ENCODE measurements at places on chromosomes 13 and 19.

- peak; percentile 55 for DNase-seq
Measured at GRCh38 chr19:33904681-33905080, 108.0 kb downstream of the KCTD15 start.

DNA sequence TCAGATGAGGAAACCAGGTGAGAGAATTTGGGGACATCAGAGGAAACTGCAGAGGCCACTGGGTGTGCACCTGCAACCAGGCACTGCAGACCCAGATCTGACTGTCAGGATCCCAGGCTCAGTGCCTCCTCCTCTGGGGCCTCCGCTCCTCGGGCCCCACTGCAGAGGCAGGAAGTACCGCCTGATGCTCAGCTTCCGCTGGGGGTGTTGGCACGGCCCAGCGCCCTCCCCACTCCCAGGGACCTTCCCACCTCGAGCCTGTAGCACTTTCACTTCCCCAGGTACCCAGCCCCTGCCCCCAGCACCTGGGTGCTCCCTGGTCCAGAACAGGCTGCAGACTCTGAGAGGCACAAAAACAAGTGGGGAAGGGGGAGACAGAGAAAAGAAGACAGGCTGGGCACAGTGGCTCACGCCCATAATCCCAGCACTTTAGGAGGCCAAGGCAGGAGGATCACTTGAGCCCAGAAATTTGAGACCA is 1.4 kb upstream of the CD37 start:
- no peak for DNase-seq

GRCh38 chr19:47713046-47714021 is at the start of gene EHD2:
Gene EHD2 (plus strand): TSS chr19:47713422. CDS start chr19:47716613, 3,191 bp downstream.
- DNase-seq: peak; percentile 68

DNA sequence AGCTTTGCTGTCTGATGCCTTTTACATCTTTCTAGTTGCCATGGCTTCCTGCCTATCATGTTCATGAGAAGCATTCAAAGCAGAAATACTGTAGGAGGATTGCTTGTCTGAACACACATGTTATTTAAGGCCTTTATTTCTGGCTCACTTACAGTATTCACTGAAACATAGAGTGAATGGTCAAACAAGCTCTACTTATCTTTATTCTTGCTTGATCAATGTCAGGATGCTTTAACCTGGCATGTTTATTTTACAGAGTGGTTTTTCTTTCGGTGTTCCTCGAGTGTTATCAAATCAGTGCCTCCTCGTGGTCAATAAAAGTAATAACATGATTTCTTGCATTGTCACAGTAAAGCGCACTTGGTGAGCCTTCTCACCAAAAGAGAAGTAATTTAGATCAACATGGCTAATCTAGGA is 73.5 kb upstream of the PCDH17 start:
- peak; percentile 11 for DNase-seq

DNA sequence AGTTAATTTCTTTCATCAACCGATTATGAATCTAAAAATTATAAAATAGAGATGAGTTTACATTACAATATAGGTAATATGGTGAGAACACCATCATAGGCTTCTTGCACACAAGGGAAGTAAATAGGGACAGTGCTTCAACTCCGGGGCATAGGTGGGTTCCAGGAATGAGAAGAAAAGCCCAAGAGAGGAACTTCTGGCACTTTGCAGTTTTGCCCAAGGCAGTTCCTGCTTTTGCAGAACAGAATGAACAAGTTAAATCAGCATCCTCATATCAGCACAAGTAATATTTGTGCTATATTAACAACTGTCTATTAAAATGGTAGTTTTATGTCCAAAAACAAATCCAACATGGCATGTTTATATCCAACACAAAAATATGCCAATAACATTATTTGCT is 60.1 kb downstream of the DACH1 start:
- DNase-seq: no peak

DNA sequence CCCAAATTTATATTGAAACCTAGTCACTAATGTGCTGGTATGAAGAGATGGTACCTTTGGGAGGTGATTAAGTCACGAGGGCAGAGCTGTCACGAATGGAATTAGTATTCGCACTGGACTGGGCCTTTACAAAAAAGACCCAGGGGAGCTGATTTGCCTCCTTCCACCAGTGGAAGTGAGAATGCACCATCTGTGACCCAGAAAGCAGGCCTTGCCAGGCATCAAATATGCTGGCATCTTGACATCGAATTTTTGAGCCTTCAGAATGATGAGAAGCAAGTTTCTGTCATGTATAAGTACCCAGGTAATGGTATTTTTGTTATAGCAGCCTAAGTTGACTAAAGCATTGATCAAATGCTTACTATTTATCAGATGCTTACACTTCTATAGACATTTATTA is 373.6 kb downstream of the FGF14 start:
- DNase-seq: no peak

- no peak for DNase-seq
Measured at GRCh38 chr13:102650444-102650843, 44.4 kb downstream of the METTL21C start.

- DNase-seq: no peak
Measured at GRCh38 chr13:73240193-73240592, 181.4 kb downstream of the KLF5 start.

- DNase-seq: no peak
Measured at GRCh38 chr19:2807379-2808128, 12.1 kb upstream of the ZNF554 start.

DNA sequence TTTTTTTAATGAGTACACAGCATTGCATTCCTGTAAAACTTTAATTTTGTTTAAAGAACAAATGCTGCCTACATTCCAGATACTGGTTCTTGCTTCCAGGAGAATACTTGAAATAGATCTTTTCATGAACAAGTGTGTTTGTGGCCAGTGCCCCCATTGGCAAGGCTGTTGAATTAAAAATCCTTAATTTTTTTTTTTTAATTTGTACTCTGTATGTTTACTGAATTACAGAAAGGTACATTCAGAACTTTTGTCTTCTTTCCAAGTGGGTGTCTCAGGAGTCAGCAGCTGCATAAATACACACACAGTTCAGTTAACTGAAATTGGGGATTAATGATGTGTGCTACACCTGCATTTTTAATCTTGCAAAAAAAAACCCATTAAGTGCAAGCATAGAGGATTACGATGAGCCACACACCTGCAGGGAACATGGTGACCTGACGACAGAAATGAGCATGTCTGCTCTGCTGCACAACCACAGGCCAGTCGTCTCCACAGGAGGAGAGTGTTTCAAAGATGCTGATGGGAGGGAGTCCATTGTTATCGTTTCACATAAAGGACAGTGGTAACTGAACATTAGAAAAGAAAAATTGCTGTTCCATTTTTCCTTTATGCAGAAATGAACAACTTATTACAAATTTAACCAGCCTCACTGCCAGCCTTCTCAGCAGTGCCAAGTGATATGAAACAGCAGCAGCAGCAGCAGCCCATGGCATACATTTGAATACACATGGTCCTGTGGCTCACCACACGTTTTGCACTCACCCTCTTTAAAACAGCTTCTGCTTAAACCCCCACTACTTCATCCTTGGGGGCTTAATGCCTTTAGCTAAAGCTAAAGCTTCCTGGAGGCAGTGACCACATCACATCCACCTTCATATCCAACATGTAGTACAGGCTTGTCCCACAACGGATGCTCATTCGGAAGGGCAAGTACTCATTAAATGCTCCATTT is 72.3 kb upstream of the RFC3 start:
- no peak for DNase-seq

GRCh38 chr19:8462571-8462970 is 17.8 kb downstream of the HNRNPM start:
- DNase-seq: no peak

DNA sequence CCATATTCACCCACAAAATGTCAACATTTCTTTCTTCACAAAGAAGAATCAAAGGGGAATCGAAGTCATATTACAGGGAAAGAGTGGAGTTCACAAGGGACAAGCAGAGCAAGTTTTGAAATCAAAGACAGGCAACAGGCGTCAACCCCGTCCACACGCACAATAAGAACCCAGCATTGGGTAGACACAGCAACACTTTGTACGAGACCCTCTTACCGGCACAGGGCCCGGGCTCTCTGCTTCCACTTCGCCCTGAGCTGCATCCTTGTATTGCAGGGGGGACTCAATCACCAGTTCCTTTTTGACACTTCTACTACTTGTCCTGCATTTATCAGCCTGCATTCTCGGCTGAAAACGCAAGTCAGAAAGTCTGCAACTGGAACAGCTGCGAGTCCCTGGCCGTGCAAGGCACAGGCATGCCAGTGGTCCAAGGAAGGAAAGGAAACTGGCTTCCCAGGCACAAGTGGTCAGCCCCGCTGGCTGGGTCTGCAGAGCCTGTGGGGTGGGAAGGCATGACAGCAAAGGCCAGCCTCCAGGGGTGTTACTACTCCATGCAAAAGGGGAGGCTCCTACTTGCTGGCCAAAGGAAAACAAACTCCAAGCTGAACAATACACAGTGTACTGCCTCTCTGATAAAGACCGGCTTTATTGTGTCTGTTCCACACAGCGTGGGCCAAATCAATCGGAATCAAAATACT is at the start of gene DOCK9:
Gene DOCK9 (minus strand): TSS at position 497 of the 698 bp plus-strand sequence. CDS start 155 bp downstream, at position 342.
- peak; percentile 55 for DNase-seq

- no peak for DNase-seq
Measured at GRCh38 chr19:54792814-54793213, 10.6 kb upstream of the KIR2DL4 start.

DNA sequence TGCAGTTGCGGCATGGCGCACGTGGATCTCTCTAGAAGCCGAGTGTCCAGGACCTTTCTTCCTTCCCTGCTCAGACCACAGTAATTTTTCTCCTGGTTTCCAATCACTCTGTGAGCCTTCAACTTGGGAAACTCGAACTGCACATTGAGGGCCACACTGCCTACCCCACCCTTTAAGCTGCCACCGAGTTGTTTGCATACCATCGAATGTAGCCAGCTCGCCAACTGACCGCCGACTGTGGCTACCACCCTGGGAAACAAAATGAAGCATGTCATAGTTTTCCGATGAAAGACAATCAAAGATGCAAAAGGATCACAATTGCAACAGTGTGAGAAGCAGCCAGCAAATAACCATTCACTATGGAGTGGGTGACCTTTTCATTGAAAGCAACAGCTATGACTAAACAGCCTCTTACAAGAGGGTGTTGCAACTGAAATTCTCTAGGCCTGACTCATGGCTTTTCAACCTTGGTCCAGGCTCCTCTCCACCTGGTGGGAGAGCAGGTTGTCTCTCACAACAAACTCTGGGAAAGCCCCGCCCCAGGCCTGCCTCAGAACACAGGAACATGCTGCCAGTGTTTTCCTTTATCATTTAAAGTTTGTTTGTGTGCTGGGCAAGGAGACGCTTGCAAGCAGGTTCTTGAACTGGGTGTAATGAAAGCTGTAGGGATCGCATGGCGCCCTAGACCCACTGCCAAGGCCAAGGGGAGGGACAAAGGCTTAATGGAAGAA is 141.7 kb upstream of the SERP2 start:
- DNase-seq: peak; percentile 100

DNA sequence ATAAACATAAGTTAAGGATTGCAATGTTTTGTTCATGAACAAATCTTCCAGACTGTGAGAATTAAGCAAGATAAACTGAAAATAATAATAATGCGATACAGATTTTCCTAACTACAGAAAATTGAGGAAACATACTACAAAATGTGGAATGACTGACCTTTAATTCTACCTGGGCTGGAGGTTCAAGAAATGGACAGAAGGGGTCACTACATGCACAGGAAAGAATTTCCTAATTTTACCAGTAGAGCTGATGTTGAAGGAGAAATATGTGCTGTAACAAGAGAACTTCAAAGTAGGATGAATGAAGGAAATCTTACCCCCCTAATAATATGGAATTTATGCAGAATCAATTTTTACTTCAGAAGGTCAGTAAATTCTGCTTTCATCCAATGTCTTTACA is 62.3 kb downstream of the ZNF627 start:
- peak; percentile 12 for DNase-seq

DNA sequence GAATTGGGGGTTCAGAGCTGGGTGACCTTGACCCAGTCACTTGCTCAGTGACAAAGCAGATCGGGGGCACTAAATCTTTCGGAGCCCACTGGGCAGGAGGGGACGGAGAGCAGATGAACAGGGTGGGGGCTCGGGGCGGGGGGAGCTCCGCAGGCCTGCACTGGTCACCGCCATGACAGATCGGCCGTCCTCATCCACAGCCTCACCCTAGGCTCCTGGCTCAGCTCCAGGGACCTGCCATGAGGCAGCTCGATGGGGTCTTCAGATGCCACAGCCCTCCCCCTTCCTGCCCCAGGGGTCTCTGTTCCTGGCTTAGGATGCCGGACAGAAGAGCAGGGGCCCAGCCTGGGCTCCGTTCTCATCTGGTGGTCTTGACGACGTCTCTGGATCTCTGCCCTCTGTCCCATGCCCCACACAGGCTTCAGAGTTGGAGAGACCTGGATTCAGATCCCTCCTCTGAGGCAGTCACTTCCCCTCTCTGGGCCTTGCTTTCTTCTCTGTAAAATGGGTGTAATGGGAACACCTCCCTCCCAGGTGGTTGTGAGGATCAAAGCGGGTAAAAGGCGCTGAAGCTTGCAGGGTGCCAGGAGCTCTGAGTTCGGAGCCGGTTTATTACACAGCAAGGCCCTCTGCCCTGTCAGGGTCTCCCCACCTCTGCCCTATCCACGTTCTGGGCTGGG is 3.0 kb downstream of the KDM4B start:
- no peak for DNase-seq

GRCh38 chr19:2726160-2726855 is 5.1 kb upstream of the DIRAS1 start:
- DNase-seq: no peak

GRCh38 chr13:65154661-65155447 is 2075.3 kb downstream of the PCDH9 start:
- no peak for DNase-seq

DNA sequence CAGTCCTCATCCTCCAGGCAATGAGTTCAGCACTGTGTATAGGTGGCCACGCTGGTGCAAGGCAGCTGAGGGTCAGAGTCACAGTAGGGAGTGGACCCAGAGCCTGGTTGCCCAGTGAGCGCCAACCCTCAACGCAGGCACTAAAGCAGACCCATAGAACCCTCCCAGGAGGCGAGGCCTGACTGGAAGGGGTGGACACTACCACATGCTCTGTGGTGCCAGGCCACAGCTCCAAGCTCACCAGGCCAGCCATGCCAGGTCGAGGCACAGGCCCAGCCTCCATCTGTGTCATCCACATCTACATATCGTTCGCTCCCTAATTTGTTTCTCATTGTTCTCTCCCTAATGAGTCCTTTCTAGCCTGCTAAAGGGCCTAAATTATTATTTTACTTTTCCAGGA is 165.8 kb upstream of the GPR12 start:
- DNase-seq: no peak

DNA sequence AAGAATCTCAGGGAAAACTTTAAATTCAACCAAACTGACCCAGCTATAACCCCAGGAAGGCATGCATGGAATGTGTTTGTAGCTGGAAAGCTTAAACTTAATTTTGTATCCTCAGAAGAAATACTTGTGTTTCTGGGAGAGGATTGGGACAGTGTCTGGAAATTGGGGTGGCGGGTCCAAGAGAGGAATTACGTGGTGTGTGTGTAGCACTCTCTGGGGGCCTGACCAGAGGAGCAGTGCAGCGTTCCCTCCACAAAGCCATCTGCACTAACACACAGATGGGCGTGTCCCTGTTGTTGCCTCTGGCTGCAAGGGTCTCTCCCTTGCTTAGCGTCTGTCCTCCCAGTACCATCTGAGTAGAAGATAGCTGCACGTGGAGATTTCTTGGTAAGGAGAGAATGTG is 6.4 kb downstream of the GARRE1 start:
- no peak for DNase-seq

GRCh38 chr13:49098771-49099512 is 121.2 kb upstream of the MLNR start:
- peak; percentile 40 for DNase-seq

GRCh38 chr13:102033857-102034331 is 368.0 kb downstream of the FGF14 start:
- DNase-seq: no peak

GRCh38 chr13:28349371-28349770 is 145.6 kb downstream of the FLT1 start:
- DNase-seq: no peak

All from epithelial cell of esophagus (primary cell).